Neural progenitor cell (in vitro differentiated cells): ENCODE measurements at places on chromosomes 6 and 20.

DNA sequence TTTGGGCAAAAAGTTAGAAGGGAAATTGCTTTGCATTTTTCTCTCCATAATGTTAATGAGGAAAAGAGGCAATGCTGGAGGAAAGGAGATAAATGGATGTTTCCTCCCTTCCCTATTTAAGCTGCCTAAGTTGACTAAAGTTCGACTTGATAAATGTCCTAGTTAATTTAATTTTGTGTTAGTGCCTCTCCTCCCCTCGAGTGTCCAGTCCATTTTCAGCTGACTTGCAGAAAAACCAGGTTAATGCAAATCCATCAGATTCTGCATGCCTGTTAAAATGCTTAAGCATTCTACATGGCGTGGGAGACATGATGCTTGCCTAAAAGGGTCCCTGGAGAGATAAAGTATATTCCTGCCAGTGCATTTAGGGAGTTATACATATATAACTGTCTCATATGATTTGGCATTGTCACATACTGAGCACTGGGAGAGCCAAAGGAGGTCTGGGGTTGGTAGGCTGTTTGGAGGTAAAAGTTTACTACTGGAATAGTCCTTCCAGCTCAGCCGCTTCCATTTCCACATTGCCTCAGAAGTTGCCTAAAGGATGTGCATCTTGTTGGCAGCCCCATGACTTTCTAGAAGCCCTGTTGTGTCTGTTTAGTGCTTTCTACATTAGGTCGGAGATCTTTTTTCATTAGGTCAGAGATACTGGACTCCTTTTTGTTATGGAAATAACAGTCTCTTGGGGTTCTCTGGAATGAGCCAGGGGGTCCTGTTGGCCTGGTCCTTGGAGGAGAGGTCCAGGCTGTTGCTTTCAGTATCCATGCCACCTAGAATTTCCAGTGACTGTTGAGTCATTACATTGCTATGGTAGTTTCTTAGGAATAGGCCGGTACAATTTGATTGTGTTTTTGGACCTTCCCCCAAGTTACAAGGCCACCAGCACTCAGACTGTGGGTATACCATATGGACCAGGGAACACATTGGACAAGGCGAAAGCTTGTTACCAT lies 30.4 kb downstream of the JARID2 start:
- H3K27ac ChIP-seq = no peak overlapping the region
- DNase-seq = no peak
- H3K27me3 ChIP-seq = no peaks in the 10 kb centered on the region
- H3K4me3 ChIP-seq = no peak overlapping the region

DNA sequence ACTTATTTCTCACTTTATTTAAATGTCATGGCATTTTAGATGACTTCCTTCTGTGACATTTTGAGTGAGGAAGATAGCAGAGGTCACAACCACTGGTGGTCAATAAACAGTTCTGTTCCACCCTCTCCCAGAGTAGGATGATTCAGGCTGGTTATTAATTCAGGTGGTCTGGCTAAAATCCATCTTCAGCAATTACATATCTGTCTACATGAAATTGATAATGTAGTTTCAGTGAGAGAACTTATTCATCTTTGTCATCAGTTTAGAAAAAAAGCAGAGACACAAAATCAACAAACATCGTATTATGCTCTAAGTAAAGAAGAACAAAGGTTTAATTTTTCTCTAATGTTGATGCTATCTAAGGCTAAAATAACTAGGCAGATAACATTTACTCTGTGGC lies 525.5 kb downstream of the TENT5A start:
- no peak for DNase-seq
- H3K27ac ChIP-seq = no peak overlapping the region
- no peaks in the 10 kb centered on the region for H3K27me3 ChIP-seq
- H3K36me3 ChIP-seq = no peaks in the 10 kb centered on the region
- no peaks in the 10 kb centered on the region for H3K4me1 ChIP-seq

DNA sequence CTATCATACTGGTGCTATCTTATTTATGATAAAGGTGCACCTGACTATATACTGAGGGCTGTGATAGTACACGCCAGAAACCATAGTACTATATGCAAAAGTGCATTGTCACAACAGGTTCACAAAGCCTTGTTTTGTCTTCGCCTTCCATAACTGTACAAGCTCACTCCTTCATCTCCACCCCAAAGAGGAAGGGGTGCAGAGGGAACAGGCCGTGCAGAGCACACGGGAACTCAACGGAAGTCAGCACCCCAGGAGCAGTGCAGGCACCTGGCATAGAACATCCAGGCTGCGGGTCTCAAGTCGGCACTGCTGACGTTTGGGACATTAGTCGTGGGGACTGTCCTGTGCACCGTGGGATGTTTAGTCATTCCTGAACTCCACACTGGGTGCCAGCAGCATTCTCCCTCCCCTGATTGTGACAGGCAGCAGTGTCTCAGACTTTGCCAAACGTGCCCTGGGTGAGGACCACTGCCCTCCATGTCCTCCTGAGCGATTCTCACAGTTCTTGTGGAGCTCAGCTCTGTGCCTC lies 99.7 kb downstream of the PXDC1 start:
- no peak overlapping the region for H3K4me3 ChIP-seq
- H3K27me3 ChIP-seq = no peaks in the 10 kb centered on the region
- no peak for DNase-seq
- no peaks in the 10 kb centered on the region for H3K36me3 ChIP-seq
- H3K27ac ChIP-seq = no peak overlapping the region
- no peaks in the 10 kb centered on the region for H3K4me1 ChIP-seq

DNA sequence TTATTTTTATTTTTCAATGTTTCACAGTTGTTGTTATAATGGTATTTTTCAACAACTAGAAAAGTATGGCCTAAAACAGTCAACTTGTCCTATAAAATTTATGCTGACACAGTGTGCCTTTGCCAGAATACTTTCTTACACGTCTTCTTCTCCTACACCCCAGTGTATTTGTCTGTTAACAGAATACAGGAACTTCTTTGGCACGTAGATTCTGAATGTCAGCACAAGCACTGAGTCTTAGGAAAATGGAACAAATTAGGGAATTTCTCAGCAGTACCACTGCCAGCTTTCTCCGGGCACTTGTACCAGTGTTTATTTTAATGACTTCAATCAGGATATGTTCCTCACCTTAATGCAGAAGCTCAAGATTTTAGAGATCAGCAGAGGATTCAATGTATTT lies 26.7 kb upstream of the AKIRIN2 start:
- no peaks in the 10 kb centered on the region for H3K36me3 ChIP-seq
- H3K4me3 ChIP-seq = no peak overlapping the region
- no peaks in the 10 kb centered on the region for H3K27me3 ChIP-seq
- DNase-seq = no peak
- H3K27ac ChIP-seq = no peak overlapping the region

DNA sequence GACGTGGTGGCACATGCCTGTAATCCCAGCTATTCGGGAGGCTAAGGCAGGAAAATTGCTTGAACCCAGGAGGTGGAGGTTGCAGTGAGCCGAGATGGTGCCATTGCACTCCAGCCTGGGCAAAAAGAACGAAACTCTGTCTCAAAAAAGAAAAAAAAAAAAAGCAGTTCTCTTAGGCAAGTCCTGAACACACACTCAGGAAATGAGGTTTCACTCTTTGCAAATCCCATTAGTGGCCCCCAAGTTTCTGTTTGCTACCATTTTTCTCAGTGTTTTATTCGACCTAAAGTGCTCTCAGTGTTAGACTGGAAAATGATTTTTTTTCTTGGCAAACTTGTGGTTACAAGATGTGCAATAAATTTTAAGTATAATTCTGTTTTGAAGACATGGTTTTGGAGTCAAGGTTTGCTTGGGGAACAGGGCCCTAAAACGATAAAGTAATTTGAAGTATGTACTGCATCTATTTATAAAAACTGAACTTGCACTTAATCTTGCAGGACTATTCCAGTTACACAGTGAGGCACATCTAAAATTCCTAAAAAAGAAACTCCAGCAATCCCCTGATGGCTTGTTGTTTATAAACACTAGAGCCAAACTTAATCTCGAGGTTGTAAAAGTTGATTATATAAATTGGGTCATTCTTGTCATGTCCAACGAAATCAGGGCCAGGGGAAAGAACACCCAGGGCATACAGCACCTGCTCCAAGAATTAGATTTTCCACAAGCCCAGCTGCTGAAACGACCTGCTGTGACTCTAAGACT lies 42.6 kb downstream of the MAP1LC3A start:
- no peaks in the 10 kb centered on the region for H3K36me3 ChIP-seq
- no peaks in the 10 kb centered on the region for H3K4me1 ChIP-seq
- no peak overlapping the region for H3K27ac ChIP-seq
- no peaks in the 10 kb centered on the region for H3K27me3 ChIP-seq

DNA sequence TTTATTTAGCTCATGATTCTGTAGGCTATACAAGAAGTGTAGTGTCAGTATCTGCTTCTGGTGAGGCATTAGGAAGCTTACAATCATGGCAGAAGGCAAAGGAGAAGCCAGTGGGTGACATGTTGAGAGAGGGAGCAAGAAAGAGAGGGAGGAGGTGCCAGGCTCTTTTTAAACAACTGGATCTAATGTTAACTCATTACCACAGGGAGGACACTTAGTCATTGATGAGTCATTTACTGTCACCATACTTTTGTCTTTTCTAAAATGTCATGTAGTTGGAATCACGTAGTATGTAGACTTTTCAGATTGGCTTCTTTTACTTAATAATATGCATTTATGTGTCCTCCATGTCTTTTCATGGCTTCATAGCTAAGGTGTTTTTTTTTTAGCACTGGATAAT lies 58.1 kb downstream of the NUS1 start:
- H3K4me3 ChIP-seq = no peak overlapping the region
- H3K4me1 ChIP-seq = no peaks in the 10 kb centered on the region
- no peak for DNase-seq
- H3K27ac ChIP-seq = no peak overlapping the region
